Heart right ventricle (tissue), 16 donors: ENCODE measurements at places on chromosomes 4 and X.
A peak's percentile ranks its signal among the peaks of the same experiment; 100 is the strongest.

GRCh38 chr4:105208561-105208960 is 61.9 kb downstream of the TET2 start:
- no peak for DNase-seq

GRCh38 chr4:119692001-119692400 is 63.4 kb upstream of the PDE5A start:
- no peak for DNase-seq

DNA sequence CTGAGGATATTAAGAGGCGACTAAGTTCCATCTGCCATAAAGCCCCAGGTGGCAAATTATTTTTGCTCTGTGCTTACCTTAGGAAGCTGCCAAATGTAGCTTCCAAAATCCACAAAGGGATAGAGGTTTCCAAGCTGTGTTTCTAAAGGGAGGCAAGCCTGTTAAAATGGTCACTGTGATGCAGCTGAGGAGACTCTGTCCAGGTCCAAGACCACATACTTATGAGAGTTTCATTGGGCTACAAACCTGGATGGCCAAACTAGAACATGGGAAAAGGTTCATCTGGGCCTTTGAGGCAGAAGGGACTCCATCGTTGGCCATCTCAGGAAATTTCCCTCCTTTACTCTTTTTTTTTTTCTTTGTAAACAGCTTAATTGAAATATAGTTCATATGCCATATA is 306.9 kb upstream of the FGF13 start:
- no peak for DNase-seq

GRCh38 chr4:41934514-41934900 is 722 bp upstream of the TMEM33 start:
- no peak for DNase-seq

DNA sequence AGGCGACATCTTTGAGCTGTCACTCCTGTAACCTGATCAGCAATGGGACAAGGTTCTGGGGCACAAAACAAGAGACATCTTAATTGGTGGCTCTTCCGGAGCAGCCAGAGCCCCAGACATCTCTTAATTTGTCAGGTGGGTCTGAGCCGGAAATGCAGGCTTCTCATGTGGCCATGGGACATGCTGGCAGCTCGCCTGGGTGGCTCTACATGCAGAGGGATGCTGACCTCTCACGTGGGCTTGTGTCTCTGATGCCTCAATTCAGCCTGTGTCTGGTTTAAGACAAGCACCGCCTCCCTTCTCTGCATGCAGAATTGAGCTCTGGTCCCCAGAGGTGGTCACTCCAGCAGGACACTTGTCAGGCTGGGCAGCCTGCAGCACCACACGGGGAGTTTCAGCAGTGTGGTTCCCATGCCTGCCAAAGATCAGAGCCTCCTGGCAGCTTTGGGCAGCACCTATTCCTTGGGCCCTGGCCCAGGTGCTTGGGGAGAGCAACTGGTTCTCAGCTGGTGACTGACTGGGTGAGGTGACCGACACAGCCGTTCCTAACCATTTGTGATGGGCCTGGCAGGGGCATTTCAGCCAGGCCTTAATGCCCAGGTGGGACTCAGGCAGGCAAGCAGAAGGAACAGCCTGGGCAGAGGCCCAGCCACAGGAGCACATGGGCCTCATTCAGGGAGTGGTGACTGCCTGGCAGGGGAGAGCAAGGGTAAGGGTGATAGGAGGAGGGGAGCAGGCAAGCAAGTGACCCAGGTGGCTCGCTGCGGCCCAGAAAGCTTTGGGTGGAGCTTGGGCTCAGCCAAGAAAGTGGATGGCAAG is 53.4 kb downstream of the HMX1 start:
- DNase-seq: no peak

- DNase-seq: no peak
Observed at GRCh38 chr4:24995346-24995919, 35.3 kb downstream of the LGI2 start.

DNA sequence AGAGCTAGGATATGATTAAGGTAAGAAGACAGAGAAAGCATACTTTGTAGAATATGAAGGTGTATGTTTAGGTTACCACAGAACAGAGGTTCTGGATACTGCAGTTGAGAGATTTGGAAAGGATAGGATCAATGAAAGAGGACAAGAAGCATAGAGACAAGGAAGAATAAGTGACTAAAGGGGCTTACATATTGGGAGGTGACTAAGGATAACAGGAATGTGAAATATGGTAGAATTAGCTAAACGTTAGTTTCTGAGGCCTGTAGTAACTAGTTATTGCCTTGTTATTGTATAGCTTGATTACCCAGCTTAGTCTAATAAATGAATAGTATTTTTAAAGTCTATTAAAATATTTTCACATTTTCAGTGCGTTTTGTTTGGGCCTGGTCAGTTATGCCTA is 38.2 kb downstream of the CENPI start:
- no peak for DNase-seq

DNA sequence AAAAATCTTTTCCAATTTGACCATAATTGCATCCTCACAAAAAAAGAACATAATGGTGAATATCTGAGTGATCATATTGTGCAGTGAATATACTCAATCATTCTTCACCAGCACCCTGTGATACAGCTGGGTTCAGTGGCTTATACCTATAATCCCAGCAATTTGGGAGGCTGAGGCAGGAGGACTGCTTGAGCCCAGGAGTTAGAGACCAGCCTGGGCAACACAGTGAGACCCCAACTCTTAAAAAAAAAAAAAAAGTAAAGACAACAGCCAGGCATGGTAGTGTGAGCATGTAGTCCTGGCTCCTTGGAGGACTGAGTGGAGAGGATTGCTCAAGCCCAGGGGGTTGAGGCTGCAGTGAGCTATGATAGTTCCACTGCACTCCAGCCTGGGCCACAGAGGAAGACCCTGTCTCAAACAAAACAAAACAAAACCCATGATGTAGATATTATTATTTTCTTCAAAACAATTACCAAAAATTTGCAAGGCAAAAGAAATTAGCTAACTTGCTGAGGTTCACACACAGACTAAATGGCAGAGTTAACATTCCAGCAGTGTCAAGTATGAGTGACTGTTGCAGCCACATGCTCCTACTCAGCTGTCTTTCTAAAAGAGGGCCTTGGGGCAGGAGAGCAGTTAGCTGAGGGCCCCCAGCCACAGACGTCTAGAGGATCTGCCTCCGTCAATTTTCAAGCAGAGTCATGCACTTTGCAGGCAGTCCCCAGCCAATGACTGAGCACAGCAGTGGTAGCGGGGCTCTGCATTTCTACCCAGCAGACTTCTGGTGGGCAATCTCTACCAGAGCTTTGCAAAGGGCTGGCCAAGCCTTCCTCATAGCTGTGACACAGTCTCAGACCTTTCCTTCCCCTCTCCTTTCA is 33.4 kb downstream of the ADGRA3 start:
- no peak for DNase-seq

DNA sequence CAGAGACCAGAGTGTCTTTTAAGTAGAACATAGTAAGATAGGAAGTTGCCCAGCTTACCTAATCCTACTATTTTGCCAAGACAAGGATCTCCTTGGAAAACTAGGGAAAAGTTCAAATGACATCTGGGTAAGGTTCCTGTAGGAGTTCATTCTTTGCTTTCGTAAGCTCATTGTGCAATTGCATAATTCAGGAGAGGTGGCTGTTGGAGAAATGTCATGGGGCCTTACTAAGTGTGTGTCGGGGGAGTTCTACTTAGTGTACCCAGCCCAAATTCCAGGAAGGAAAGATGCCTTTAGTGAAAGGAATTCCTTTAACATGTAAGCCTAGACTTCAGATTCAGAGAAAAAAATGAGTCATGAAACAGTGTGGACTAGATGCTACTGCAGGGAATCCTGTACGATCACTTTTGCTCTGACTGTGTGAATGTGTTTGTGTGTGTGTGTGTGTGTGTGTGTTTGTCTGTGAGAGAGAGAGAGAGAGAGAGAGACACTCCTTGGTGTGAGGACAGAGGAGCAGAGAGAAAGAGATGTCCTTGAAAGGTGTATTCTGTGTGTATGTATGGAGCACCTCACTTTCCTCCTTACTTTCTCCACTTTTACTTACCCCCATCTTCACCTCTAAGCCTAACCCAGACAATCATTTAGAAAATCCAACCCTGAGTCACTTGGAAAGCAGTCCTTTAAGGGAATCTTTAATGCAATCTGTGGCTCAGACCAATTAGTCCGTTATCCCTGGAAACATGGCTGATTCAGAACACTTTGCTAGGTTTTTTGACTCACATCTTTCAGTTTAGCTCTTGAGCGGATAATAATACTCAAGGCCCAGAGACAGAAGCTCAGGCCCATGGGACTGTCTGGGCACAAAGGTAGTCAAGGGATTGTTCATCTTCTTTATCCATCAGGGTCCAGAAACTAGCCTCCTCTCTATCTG is 114.5 kb upstream of the ACSL4 start:
- no peak for DNase-seq

DNA sequence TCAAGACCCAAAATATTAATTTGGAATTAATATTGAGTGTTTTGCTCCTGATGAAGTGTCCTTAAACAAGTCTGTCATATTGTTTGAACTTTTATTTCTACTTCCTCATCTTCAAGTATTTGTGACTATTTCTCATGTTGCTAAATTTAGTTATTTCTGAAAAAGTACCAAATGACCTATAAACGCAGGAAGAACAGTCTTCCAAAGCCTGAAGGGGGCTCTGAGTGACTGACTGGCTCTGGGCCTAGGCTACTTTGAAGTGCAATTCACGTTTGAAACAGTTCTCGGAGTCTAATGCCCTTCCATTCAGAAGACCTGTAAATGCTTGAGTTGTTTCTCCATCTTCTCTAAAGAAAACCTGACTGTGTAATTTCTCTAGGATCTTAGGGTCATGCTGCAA is 26.5 kb downstream of the GALNT7 start:
- no peak for DNase-seq

GRCh38 chr4:145868637-145869409 is 69.8 kb downstream of the ZNF827 start:
- DNase-seq: no peak

- DNase-seq: no peak
Observed at GRCh38 chr4:147409350-147409749, 71.5 kb upstream of the EDNRA start.

- no peak for DNase-seq
Observed at GRCh38 chr4:149784018-149784417, 31.6 kb downstream of the IQCM start.

DNA sequence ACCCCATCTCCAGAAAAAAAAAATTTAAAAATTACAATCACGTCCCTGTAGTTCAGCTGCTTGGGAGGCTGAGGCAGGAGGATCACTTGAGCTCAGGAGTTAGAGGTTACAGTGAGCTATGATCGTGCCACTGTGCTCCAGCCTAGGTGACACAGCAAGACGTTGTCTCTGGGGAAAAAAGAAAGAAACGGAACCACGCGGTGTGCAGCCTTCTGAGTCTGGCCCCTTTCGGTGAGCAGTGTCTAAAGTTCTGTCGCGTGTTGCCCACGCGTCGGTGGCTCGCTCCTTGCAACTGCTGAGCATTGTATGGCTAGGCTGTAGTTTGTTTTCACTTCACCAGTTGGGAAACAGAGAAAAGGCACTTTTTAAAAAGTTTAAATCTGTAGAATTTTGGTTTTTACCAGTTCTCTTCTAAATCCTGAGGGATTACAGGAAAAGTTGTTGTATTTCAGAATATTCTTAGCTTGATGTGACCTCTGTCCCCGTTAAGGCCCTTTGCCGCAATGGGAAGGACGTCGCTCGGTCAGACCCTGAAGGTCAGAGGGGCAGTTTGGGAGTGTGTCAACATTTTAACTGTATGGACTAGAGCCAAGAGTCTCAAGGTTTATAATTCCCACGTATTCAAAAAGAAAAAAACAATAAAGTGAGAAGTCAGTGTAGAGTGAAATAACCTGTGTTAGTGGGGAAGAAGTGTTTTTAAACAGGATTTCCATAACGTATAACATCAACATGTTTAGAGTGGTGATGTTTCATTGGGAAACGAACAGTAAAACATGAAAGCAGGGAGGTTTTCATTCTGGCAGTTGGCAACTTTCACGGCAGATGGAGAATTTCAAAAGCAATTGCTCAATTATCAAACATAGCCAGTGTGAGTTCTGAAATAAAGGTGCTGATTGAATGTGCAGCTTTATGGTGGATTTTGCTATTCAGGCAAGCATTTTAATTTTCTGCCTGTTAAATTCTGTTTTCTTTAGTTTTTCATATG is 45.8 kb upstream of the MSANTD1 start:
- DNase-seq: no peak

DNA sequence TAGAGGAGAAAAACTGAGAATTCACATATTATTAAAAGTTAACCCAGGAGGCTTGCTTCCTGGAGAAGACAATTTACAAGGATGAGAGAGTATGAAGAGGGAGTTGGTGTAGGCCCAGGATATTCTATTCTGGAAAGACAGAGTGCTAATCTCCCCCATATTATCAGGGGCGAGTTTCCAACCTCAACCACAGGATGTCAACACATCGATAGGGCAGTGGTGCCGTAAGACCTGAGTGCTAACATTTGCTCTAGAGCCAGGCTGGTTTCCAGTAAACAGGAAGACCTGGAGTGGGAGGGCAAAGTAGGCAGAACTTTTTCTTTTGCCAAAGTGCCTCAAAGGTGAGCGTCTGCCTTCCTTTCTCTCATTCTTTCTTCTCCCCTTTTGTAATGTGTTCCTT is 2.8 kb upstream of the AWAT1 start:
- DNase-seq: no peak

- no peak for DNase-seq
Observed at GRCh38 chr4:83340692-83341343, 6.2 kb upstream of the HPSE start.

GRCh38 chr4:165210566-165210965 is 3.2 kb downstream of the KLHL2 start:
- DNase-seq: no peak

DNA sequence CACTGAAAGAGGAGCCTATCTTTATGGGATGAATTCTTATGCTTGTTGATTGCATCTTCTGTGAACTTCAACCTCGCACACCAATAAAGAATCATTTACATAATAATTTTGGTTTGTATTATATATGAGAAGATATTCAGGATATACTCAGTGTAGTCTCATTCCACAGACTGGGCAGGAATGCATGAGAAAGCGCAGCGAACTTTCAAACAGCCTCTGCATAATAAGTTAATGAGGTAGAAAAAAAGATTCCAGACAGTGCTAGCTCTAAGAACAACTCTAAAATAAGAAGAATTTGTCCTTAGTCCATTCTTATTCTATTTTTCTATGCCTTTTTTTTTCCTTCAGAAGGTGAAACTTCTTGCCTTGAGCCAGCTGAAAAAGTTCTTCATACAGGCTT is 224.3 kb upstream of the CTSO start:
- DNase-seq: no peak

- peak; percentile 60 for DNase-seq
Observed at GRCh38 chr4:150209140-150209829, 131.0 kb downstream of the DCLK2 start.

DNA sequence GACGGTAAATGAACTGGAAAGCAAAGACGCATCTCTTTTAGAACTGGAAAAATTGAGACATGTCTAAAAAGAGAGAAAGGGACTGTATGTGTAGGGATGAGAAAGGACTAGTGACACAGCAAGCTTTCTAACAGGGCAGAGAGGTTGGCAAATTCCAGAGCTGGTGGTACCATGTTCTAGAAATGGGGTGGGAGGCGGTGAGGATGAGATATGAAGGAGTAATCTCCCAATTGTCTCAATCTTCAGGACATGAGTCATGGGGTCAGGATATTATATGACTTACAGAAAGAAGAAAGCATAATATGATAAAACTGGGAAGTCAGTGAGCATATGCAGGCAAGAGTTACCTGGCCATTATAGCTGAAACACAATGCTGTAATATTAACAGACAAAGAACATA is 14.2 kb downstream of the TAB3 start:
- no peak for DNase-seq

GRCh38 chr4:172953896-172954568 is 214.6 kb upstream of the GALNT7 start:
- DNase-seq: no peak

- no peak for DNase-seq
Observed at GRCh38 chr4:159195361-159195769, 92.5 kb downstream of the RAPGEF2 start.
